ENCODE measurements at places on chromosomes 4 and X. TPM values are rescaled to one million over a fixed set of nuclear protein-coding genes. Genes with fewer than 3 reads are reported as not detected.

DNA sequence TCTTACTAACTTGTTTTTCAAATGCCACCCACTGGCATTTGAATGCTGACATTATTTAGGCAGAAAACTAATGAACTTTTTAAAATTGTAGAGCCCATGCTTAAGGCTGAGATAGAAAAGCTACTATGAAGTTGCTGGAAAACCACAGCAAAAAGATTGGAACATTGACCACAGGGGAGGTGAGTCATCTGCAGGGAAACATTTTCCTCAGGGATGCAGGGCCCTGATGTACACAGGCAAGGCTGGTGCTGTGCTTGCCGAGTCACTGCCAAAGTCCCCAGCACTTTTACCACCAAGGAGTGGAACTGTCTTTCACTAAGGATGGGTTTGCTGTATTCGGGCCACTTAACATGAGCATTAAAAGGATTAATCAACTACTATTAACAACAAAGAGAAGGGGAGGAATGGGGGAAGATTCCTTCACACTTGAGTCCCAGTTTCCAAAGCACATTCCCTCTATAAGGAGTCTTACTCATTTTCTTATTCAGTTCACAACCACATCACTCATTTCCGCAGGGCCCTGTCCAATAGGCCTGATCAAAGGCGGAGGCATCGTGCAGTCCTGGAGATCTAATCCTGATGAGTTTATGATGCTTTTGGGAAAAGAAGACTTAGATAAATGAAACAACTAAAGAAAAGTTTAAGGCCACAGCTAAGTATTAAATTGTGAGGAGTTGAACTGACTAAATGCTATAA lies 202.9 kb upstream of the NPY2R start:
- DNase-seq = no peak
- H3K4me3 ChIP-seq = no peak overlapping the region
- H3K27ac ChIP-seq = no peak overlapping the region
- no peaks in the 10 kb centered on the region for H3K36me3 ChIP-seq
- H3K4me1 ChIP-seq = no peaks in the 10 kb centered on the region

DNA sequence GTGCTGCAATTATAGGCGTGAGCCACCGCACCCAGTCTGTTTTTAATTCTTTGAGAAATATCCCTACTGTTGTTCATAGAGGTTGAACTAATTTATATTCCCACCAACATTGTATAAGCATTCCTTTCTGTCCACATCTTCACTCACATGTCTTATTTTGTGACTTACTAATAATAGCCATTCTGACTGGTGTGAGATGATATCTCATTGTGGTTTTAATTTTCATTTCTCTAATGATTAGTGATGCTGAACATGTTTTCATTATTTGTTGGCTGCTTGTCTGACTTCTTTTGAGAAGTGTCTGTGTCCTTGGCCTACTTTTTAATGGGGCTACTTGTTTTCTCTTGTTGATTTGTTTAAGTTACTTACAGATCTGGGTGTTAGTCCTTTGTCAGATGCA lies 310.9 kb upstream of the MAOA start:
- peaks cover 18% of the 10 kb centered on the region for H3K27me3 ChIP-seq
- H3K4me3 ChIP-seq = no peak overlapping the region
- H3K36me3 ChIP-seq = no peaks in the 10 kb centered on the region

DNA sequence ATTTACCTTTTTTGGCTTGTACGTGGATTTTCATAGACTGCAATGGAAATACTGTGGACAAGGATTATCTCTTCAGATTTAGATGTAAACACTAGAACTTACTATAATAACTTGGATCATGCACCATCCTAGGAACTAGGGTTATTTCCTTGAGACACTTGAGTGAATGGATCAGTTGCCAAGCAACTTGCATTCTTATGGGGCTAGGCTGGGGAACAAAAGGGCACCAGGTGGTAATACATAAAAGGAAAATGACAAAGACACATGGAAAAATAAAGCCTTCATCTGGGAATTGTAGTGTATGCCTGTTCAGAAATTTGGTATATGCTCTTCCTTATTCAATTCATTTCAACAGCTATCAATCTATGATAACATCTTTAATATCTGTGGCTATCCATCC lies 247.1 kb downstream of the SPRY1 start:
- no peaks in the 10 kb centered on the region for H3K27me3 ChIP-seq
- H3K36me3 ChIP-seq = no peaks in the 10 kb centered on the region
- H3K4me3 ChIP-seq = no peak overlapping the region
- no peak overlapping the region for H3K27ac ChIP-seq
- no peaks in the 10 kb centered on the region for H3K4me1 ChIP-seq
- no peak for DNase-seq

DNA sequence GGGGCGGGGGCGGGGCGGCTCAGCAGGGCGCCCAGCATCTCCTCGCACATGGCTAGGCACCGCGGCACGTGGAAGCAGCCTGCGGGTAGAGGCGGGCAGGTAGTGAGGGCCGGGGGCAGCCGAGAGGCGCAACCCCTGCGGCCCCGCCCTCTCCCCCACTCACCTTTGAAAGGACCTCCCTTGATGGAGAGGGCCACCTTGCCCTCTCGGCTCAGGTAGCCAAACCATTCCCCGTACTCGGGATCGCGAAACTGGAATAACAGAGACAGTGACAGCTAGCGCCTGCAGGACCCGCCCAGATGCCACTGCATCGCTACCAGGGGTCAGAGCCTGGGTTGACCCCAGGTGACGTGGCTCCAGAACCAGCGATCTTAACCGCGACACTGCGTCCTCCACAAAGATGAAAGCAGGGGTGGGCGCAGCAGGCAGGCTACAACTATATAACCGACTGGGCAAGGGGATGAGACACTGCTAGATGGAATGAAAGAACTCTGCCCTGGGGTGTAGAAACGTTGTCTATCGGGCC lies 552 bp upstream of the NAA10 start:
- DNase-seq = no peak
- no peak overlapping the region for H3K27ac ChIP-seq
- no peaks in the 10 kb centered on the region for H3K4me1 ChIP-seq
- H3K36me3 ChIP-seq = no peaks in the 10 kb centered on the region
- H3K4me3 ChIP-seq = peak overlapping the region; percentile 31

DNA sequence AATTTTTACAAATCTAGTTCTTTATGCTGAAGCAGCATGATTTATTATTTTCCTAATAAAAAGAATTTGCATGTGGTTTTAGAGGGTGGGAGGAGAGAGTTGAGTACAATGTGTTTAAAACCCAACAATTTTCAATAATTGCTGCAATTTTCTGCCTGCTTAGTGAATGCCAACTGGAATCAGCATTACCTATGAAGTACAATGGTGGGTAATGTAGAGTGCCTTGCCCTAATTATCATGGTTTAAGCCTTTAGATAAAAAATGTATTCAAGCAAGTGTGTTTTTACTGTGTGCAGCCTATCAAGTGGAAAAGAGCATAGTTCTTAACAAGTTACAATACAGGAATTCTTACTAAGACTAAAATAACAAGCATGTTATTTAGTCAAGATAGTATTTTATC lies 77.9 kb upstream of the ANKRD50 start:
- H3K36me3 ChIP-seq = no peaks in the 10 kb centered on the region
- H3K4me1 ChIP-seq = no peaks in the 10 kb centered on the region
- DNase-seq = no peak
- H3K27me3 ChIP-seq = no peaks in the 10 kb centered on the region

GRCh38 chrX:132467989-132468388 lies 20.8 kb downstream of the MBNL3 start:
- H3K4me3 ChIP-seq = no peak overlapping the region
- no peak for DNase-seq
- no peak overlapping the region for H3K27ac ChIP-seq
- no peaks in the 10 kb centered on the region for H3K4me1 ChIP-seq
- H3K36me3 ChIP-seq = no peaks in the 10 kb centered on the region

DNA sequence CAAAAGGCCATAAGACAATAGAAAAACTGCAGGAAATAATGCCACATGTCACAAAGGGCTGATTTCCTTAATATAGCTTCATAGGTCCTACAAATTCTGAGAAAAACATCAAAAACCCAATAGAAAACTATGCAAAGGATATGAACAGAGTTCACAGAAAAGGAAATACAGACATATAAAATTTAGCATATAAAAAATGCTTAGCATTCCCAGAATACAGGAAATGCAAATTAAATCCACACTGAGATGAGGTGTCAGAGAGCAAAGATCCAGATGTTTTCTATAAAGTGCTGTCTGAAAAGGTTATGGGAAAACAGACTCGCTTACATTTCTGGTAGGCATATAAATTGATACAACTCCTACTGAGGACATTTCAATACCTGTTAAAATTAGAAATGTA lies 33.8 kb downstream of the TXK start:
- no peaks in the 10 kb centered on the region for H3K4me1 ChIP-seq
- H3K27me3 ChIP-seq = no peaks in the 10 kb centered on the region

GRCh38 chr4:163991298-163991865 lies 496.9 kb downstream of the TMA16 start:
- no peaks in the 10 kb centered on the region for H3K36me3 ChIP-seq
- H3K27ac ChIP-seq = no peak overlapping the region
- H3K4me1 ChIP-seq = no peaks in the 10 kb centered on the region

- no peak for DNase-seq
- no peak overlapping the region for H3K27ac ChIP-seq
- H3K36me3 ChIP-seq = no peaks in the 10 kb centered on the region
- H3K4me3 ChIP-seq = no peak overlapping the region
- peaks cover 47% of the 10 kb centered on the region for H3K27me3 ChIP-seq
Measured at GRCh38 chrX:103513476-103514108, 5.7 kb downstream of the RAB40A start.

DNA sequence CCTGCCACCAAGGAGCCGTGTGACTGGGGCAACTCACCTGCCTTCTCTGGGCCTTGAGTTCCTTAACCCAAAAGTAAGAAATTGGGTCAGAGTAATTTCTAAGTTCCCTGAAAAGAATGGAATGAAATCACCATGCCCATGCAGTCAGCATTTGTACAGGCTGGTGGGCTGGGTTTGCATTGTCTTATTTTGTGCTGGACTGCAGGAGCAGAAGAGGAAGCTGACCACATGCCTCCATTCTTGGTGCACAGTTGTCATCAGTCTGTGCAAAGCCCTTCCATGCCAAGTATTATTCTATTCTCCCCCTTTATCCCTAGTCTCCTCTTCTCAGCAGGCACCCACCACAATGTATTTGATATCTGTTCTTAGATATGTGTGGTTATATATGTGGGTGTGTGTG lies 56.3 kb downstream of the FHDC1 start:
- H3K27me3 ChIP-seq = no peaks in the 10 kb centered on the region
- no peak for DNase-seq
- H3K27ac ChIP-seq = no peak overlapping the region
- H3K36me3 ChIP-seq = no peaks in the 10 kb centered on the region
- no peak overlapping the region for H3K4me3 ChIP-seq
- H3K4me1 ChIP-seq = no peaks in the 10 kb centered on the region

MAGEB17 gene
- total RNA-seq = 0.44 TPM

RASL11B gene
- 4.9 TPM for total RNA-seq

NALF2 gene
- total RNA-seq = 0.59 TPM

KLKB1 gene
- total RNA-seq = 1.2 TPM

PORCN gene
- 22.1 TPM for total RNA-seq

FATE1 gene
- total RNA-seq = not detected

PGK1 gene
- 149 TPM for total RNA-seq
